ENCODE measurements at places on chromosomes 3 and 15. TPM values are rescaled to one million over a fixed set of nuclear protein-coding genes. Genes with fewer than 3 reads are reported as not detected.

The IGSF11 gene
- 3.6 TPM for polyA plus RNA-seq

The NAALADL2 gene
- polyA plus RNA-seq, result 5.1 TPM

The FBLN2 gene
- polyA plus RNA-seq, result 1.2 TPM

The CHD2 gene
- polyA plus RNA-seq, result 48.3 TPM

The CACNA1D gene
- 1.9 TPM for polyA plus RNA-seq

The ZNF654 gene
- 16.2 TPM for polyA plus RNA-seq

The ALPK3 gene
- not detected for polyA plus RNA-seq

The SCG3 gene
- polyA plus RNA-seq, result 252 TPM

The MYLK gene
- polyA plus RNA-seq, result 7.8 TPM

The RYR3 gene
- polyA plus RNA-seq, result 3.8 TPM

The MAGEF1 gene
- 19.5 TPM for polyA plus RNA-seq

The CD86 gene
- not detected for polyA plus RNA-seq

The NTRK3 gene
- 20.6 TPM for polyA plus RNA-seq

All from Purkinje cell (primary cell).